ENCODE measurements at places on chromosomes 13 and 19.

DNA sequence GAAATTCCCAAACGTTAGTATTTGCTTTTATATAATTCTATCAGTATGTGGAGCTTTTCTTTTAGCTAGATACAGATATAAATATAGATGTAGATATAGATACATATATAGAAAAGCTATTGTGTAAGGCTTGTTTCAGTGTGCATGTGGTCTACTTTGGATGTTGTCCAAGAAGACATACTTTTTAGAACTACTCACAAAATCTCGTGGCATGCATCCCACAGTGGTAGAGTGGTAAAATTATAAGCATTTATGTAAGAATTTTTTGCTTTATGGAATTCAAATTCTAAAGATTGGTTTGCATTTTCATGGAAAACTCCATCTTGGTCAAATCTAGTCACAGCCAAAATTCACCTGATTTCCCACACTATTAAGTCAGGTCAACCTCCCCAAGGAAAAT is 880.4 kb downstream of the EFNB2 start:
- no peak for DNase-seq

DNA sequence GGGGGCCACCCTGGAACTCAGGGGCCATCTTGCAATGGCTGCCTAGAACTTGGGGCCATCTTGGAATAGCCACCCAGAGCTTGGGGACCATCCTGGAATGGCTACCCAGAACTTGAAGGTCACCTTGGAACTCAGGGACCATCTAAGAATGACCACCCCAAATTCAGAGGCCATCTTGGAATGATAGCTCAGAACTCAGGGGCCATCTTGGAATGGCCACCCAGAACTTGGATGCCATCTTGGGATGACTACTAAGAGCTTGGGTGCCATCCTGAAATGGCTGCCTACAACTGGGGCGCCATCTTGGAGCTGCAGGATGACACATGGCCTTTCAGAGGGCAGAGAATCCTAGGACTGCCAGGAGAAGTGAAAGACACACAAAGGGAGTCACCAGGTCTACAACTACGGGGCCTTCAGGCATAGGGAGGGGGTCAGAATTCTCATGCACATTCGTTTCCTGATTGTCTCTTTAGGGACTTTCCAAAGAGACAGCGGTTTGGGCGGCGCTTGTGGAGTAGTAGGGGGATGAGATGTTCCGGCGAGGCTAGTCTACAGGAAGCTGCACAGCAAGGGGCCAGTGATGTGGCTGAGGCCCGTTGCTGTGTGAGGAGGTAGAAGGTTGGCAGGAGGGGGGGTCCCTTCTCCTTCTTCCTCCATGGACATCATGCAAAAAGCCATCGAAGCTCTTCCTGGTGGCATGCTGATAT is 125.0 kb downstream of the IER2 start:
- no peak for DNase-seq

DNA sequence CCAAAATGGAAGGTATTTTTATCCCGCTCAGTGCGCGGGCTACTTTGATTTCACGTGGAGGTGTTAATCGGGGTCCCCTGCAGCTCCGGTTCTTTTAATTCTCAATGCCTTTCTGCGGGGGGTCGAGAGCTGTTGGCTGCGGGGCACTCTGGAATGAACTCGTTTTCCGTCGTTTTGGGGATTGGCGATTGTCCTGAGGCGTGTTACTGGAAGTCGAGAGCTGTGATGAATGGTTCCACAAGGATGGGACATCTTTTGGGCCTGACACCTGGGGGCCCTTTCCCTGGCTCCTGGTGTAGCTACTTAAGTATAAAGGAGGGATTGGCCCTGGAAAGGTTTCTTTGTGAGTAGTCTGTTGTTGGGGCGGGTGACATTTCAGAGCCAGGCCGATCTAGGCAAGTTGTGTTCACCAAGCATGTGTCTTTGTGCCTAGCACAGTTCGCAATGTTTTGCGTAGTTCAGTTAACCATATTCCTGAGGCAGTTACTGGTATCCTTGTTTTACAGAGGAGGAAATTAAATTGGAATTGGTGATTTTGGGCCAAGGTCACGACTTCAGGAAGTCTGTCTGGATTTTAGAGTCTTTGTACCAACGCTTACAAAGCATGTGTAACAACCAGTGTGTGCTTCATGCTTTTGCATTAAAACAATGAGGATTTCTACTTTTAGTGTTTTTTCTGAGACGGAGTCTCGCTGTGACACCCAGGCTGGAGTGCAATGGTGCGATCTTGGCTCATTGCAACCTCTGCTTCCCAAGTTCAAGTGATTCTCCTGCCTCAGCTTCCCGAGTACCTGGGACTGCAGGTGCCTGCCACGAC is 846 bp downstream of the RPL13A start:
- peak; percentile 46 for DNase-seq

DNA sequence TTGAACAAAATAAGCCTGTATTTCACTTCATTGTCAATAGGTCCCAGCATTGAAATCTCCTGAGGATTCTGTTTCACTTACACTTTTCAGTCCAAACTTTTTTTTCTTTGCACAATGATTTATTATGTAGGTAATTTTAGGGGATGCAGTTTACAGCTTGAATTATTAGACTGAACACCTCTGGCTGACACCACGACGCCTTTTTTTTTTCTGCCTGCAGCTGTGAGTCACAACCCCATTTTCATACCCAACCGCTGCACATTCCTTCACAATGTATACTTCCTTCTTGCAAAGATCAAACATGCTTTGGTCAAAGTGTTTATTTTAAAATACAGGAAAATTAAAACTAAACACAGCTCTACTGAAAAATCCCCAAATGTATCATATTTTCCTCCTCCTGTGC is 11.4 kb downstream of the ZIC2 start:
- DNase-seq = no peak

Measured in OCI-M1 (cell line).